ENCODE measurements at places on chromosomes 1 and 21.
A peak's percentile ranks its signal among the peaks of the same experiment; 100 is the strongest.

DNA sequence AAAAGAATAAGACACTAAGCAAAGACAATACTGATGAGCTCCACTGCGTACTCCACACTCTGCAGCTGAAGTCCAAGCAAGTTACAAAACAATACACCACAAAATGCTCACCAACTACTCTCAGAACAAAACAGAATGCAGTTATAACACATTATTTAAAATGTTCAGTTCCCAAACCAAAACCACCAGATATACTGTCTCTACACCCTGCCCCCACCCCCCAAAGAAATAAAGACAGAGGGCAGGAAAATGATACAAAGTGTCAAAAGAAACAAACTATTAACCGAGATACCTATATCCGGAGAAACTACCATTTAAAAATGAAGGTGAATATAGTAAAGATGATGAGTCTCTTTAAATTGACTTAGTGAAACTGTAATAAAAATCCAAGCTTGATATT is 623.0 kb downstream of the KIF26B start:
- DNase-seq: no peak

GRCh38 chr21:16330082-16330907 is 600.5 kb downstream of the USP25 start:
- no peak for DNase-seq

GRCh38 chr1:40750451-40750908 is 33.1 kb upstream of the KCNQ4 start:
- DNase-seq: no peak

- DNase-seq: no peak
Measured at GRCh38 chr1:195415584-195415983, 1192.7 kb downstream of the KCNT2 start.

- DNase-seq: no peak
Measured at GRCh38 chr1:240401731-240402130, 210.2 kb downstream of the GREM2 start.

- DNase-seq: peak; percentile 50
Measured at GRCh38 chr1:7290971-7291970, 479.8 kb upstream of the VAMP3 start.

GRCh38 chr1:26378088-26378878 is 5.7 kb upstream of the ZNF683 start:
- DNase-seq: no peak

DNA sequence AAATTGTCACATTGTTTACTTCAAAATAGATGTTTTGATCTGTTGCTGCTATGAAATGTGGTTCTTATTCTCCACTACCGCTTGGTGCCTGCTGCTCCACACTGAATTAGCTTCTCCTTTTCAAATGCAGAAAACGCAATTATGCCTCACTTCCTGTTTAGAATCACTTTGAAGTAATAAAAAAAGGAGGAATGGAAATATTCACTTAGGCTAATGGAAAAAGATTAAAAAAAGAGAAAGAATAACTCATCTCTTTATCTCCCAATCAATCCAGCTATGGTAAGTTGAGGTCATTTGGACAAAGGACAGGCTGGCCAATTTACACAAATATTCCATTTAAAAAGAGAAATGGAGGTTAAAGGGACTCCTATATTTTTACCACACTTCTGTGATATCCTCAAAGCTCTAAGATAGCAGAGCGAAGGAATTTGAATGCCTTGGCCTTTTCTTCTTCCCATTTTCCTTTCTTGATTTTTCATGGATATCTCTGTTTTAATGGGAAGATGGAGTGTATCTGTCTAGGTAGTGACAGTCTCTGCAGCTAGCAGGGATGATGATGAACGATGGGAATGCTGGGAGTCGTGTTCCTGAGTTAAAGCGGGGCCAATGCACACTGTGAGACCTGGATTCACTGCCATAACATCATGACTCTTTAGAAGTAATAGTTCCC is 35.7 kb downstream of the RGS5 start:
- no peak for DNase-seq

GRCh38 chr1:77655431-77655974 is 27.0 kb downstream of the ZZZ3 start:
- no peak for DNase-seq

GRCh38 chr1:156868341-156868740 is 7.7 kb downstream of the NTRK1 start:
- no peak for DNase-seq
